SK-N-SH treated with all-trans-retinoic acid at 6 μM for 48 hours (cell line): ENCODE measurements at places on chromosomes 6 and 20.

DNA sequence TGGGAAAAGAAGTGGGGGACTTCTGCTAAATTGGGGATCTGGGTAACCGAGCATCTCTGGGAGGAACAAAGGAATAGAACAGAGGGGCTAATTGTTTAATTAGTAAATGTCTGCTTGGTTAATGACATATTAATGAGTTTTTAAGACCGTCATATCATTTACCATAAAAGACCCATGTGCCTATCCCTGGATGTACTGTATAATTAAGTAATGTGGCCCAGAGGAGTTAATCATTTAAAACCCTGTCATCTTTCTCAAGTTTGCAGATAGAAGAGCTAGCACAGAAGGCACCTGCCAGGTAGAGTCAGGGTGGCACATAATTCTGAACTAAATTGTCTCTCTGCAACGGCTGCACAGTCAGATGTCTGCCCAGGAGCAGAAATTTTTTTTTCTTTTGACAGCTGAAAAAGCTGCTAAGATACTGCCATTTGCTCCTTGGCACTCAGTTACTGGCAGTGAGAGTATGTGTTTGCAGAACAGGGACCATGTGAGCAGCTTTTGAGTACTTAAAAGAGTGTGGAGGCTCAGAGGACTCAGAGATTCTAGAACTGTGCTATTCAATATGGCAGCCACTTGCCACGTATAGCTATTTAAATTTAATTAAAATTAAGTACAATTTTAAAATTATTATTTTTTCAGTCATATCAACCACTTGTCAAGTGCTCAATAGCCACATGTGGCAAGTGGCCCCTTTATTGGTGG, 202.7 kb upstream of the SLC35B3 start:
- ATAC-seq, result no peak

DNA sequence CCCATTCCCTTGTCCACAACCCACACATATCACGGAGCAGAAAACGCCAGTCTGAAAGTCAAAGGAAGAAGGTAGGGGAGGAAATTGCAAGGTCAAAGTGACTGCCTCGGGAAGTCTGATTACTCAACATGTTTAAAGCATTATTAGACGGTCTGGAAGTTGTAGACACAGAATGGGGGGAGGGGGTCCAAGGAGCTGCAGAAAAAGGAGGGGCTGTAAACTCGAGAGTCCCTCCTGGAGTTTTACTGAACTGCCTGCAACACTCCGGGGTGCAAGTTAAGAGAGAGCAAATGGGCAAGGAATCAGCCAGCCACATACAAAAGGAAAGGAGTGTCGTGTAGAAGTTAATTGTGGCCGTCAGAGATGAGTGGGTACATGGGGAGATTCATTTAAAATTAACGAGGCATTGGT, 417.7 kb upstream of the JARID2 start:
- ATAC-seq, result no peak

GRCh38 chr6:47034421-47034820, 7.7 kb downstream of the ADGRF1 start:
- ATAC-seq, result no peak

GRCh38 chr6:123550052-123550617, 86.6 kb downstream of the TRDN start:
- ATAC-seq, result no peak

GRCh38 chr6:139828751-139829519, 454.5 kb upstream of the CITED2 start:
- no peak for ATAC-seq

- no peak for ATAC-seq
These were observed 247.0 kb downstream of the LRFN2 start for GRCh38 chr6:40340196-40340595.

DNA sequence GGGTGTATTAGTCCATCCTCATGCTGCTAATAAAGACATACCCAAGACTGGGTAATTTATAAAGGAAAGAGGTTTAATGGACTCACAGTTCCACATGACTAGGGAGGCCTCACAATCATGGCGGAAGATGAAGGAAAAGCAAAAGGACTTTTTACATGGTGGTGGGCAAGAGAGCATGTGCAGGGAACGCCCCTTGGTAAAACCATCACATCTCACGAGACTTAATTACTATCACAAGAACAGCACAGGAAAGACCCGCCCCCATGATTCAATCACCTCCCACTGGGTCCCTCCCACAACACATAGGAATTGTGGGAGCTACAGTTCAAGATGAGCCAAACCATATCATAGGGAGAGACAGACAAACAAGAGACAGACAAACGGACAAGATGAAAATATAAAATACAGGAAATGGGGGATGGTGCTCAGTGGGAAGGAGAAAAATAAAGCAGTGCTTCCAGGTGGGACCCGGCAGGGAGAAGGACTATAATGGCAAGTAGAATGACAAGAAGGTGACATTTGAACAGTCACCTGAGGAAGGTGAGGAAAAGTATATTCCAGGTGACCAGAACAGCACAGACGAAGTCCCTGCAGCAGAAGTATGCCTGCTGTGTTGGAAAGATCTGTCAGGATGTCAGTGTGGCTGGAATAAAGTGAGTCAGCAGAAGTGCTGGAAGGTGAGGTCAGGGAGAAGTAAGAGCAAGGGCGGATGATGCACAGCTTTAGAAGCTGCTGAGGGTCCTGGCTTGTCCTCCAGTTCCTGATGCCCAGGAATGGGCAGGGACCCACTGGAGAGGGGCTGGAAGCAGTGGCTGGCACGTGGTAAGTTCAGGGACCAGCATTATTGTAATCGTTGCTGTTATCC, 61.1 kb downstream of the SLC2A10 start:
- no peak for ATAC-seq

DNA sequence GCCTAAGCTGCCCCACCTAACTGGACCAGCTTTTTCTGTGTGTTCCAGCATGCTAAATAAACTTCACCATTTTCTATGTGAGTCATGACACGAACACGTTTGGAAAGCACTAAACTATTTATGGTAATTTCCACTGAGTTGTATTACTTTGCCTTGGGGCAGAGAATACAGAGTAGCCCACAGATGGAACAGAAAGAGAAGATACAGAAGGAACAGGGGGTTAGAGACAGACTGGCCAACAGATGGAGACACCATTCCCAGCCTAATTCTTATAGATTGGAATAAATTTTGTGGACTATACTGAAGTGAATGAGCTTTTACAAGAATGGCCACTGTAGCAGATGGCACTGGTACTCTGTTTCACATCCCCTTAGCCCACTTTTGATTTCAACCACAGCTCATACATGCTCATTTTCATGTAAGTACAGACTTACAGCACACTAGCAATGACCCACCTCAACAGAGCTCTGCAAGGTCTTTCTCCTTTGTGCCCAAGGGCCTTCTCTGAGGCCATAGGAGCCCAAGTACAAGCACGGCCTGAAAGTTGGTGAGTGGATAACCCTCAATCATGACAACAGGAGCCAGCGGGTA, 13.1 kb upstream of the NT5DC1 start:
- ATAC-seq, result peak; percentile 41; the same call in 2 of the 3 replicates

GRCh38 chr20:13610184-13610583, 28.5 kb downstream of the TASP1 start:
- no peak for ATAC-seq

GRCh38 chr6:137944793-137945498, 77.9 kb downstream of the TNFAIP3 start:
- peak; percentile 93 for ATAC-seq

DNA sequence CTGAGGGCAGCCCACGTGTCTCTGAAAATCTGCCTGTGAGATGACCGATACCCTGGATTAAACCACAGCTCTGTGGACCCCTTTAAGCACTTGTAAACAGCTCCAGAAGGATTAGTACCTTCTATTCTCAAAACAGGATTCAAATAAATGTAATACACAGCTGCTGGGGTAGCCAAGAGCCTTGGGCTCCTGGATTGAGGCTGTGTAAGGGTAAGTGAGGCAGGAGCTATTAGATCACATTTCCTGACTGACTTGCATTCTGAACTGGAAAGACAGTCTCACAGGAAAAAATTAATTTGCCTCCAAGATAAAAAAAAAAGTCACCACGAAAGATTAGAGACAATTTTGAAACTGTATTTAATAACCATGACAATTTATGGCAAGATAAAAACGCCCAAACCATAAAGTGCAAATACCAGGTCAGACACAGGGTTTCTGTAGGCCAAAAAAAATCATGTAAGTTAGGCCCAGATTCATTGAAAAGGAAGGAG, 78.0 kb downstream of the TRMT11 start:
- peak; percentile 26; the same call in 1 of the 3 replicates for ATAC-seq

GRCh38 chr6:149270616-149271015, 46.9 kb upstream of the TAB2 start:
- ATAC-seq, result no peak

- no peak for ATAC-seq
These were observed 1.9 kb downstream of the HLA-DPA1 start for GRCh38 chr6:33071569-33071968.

DNA sequence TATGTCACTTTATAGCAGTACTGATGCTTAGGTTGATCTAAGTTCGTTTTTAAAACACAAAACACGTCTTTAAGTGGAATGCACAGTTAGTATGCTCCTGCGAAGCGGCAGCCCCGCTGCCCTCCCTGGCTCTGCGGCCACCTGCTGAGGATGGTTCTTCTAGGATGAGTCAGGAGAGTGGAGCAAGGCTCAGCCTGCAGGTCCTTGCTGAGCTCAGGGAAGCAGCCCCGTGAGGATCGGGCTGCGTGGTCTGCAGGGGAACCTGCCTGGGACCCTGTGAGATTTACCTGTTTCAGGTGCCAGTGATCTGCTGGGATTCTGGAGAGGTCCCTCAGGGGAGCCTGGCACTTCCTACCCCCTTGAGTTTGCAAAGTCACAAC, 57.5 kb downstream of the SYNJ2 start:
- ATAC-seq, result peak; percentile 21

DNA sequence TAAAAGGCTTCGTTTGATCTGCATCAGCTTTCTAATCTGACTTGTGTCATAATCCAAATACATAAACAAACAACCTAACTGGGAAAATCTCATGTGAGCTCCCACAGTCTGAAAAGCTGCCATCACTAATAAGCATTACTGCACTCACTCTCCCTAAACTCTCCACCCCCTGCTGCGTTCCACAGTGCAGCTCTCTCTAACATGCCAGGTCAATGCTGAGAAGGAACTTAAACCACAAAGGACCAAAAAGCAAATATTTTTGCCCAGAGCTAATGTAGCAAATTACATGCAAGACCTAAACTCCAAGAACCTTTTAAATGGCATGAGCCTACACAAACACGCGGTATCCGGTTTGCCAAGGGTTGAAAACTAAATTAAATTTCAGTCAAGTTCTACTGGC, 542.3 kb upstream of the JARID2 start:
- no peak for ATAC-seq

- ATAC-seq, result no peak
These were observed 301.2 kb upstream of the HSF2 start for GRCh38 chr6:122098201-122098678.

DNA sequence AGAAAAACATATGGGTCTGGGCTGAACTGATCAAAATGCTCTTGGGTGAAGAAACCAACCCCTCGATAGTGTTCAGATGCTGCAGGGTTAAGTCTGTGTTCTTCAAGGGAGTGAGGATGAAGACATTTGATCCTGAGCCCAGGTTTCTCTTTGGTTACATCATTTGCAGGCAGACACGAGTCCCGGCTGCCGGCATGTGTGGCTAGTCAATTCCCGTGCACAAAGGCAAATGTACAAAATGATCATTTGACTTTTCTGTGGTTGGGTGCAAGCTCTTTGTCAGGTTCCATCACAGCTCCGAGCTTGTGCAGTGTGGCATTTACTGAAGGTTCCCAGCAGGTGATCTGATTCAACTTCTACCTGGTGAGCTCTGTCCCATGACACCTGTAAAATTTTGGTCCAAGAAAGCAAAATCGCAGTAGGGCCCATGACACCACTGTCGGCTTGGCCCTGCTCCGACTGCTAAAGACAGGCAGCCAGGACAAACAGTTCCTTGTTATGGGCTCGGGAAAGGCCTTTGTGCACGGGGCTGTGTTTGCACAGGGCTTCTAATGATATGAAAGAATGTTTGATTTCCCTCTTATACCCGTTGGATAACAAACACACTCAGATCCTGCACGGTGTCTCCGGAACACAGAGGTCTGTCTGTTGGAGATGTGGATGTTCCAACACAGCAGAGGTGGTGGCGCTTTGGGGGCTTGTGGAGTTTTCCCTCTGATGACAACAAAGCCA, 46.9 kb downstream of the GJA10 start:
- no peak for ATAC-seq

DNA sequence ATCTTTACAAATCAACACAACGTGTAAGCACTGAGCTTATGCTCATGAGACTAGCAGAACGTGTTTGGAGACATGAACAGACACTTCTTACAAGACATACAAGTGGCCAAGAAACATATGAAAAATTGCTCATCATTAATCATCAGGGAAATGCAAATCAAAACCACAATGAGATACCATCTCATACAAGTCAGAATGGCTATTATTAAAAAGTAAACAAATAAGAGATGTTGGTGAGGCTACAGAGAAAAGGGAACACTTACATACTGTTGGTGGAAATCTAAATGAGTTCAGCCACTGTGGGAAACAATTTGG, 327.9 kb upstream of the SOX4 start:
- ATAC-seq, result no peak

DNA sequence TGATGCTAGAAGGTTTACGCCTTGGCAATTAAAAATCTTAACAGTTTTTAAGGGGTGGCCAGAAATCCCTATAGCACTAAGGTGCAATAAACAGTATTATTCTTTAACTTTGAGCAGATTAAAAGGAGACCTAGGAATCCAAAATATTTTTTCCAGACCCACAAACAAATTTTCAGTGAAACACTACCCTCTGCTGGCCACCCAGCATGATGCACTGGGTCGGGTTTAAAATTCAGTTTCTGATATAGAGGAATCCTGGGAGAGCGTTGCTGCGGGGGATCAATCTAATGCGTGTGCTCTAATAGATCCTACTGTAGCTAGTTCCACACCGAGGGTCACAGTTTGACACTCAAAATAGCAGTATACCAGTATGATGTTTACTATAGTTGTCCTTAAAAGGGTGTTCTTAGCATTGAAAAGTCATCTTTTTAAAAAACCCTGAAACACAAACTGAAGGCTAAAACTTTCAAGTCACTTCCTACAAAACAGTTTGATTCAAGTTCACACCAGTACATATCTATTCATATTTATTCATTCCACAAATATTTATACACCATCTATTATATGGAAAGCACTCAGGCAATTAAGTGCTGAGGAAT, 10.2 kb downstream of the UBE3D start:
- ATAC-seq, result peak; percentile 59

- peak; percentile 3; the same call in 1 of the 3 replicates for ATAC-seq
These were observed 717 bp upstream of the ASF1A start for GRCh38 chr6:118893064-118893806.

DNA sequence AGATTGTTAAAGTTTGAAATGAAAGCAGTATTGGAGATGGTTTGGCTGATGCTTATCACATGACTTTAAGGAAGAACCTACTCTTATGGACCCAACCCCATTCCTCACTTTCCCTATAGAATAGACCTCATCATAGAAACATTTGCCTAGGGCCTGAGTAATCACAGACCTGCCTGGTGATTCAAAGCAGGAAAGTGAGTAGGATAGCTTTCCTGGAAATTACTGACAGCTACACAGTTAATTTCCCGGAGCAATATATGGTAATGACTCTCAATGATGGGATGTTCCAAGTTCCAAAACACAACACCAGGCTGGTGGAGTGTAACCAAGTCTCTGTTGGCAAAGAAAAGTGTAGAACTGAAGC, 233.8 kb downstream of the SIM1 start:
- no peak for ATAC-seq
